Body of pancreas (tissue), 4 donors: ENCODE measurements at places on chromosomes 2 and 18.

GRCh38 chr2:1567556-1568344 lies 154.5 kb downstream of the TPO start:
- no peak overlapping the region for H3K27ac ChIP-seq
- H3K27me3 ChIP-seq = no peaks in the 10 kb centered on the region
- no peak overlapping the region for H3K4me3 ChIP-seq
- DNase-seq = no peak
- H3K36me3 ChIP-seq = no peaks in the 10 kb centered on the region

DNA sequence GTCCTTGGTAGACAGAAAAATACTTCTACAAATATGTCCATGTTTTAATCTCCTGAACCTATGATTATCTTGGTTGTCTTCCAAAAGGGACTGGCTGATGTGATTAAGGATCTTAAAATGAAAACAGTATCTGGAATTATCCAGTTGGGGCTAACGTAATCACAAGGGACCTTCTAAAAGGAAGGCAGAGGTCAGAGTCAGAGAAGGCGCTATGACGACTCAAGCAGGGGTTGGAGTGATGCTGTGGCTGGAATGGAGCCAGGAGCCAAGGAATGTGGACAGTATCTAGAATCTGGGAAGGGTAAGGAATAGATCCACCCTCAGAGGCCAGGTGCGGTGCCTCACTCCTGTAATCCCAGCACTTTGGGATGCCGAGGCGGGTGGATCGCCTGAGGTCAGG lies 4.2 kb upstream of the USP14 start:
- no peak overlapping the region for H3K4me3 ChIP-seq
- no peaks in the 10 kb centered on the region for H3K36me3 ChIP-seq
- peaks cover under 1% of the 10 kb centered on the region for H3K4me1 ChIP-seq
- no peaks in the 10 kb centered on the region for H3K27me3 ChIP-seq
- no peak for DNase-seq
- H3K27ac ChIP-seq = no peak overlapping the region

DNA sequence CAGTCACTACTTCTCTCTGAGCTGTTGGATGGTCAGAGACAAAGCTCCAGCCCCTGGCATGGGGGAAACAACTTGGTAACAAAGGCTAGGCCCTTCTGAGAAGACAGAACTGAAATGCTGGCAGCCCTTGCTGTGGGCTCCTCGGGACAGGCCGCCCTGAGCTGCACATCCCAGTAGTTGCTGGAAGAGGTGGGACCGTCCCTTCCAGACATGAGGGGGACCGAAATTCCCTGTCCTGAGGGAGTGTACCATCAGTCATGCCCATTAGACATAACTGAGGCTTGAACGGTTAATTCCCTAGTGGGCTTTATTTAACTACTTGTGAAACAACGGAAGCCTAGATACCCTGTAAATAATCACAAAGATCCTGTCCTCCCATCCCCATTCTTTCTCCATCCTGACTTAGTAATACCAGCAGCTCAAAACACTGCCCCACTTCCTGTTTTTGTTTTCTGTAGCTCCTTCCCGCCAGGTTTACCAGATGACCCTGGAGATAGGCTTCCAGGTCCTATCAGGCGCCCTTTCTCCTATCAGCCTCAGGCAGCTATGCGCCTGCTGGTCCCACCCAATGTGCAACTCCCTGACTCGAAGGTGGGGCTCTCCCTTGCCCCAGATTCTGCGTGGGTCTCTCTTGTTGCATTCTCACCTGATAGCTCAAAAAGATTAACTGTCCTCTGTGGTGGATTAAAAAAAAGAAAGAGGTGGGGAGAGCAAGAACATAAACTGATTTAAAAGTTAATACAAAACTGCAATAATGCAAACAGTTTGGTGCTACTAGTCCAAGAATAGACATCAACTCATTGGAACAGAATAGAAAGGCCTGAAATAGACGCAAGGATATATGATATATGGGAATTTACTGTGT lies 37.0 kb upstream of the NT5DC4 start:
- H3K4me3 ChIP-seq = no peak overlapping the region
- no peaks in the 10 kb centered on the region for H3K4me1 ChIP-seq
- no peaks in the 10 kb centered on the region for H3K36me3 ChIP-seq
- no peak overlapping the region for H3K27ac ChIP-seq
- no peaks in the 10 kb centered on the region for H3K27me3 ChIP-seq

GRCh38 chr2:104432991-104433390 lies 420.9 kb upstream of the POU3F3 start:
- no peak overlapping the region for H3K4me3 ChIP-seq
- H3K27me3 ChIP-seq = no peaks in the 10 kb centered on the region
- no peaks in the 10 kb centered on the region for H3K4me1 ChIP-seq
- H3K36me3 ChIP-seq = no peaks in the 10 kb centered on the region
- no peak for DNase-seq
- no peak overlapping the region for H3K27ac ChIP-seq

- H3K27ac ChIP-seq = no peak overlapping the region
- no peaks in the 10 kb centered on the region for H3K27me3 ChIP-seq
- DNase-seq = no peak
- H3K4me3 ChIP-seq = no peak overlapping the region
- H3K36me3 ChIP-seq = peaks cover 24% of the 10 kb centered on the region
Observed at GRCh38 chr2:127985026-127985734, 42.7 kb downstream of the SAP130 start.

DNA sequence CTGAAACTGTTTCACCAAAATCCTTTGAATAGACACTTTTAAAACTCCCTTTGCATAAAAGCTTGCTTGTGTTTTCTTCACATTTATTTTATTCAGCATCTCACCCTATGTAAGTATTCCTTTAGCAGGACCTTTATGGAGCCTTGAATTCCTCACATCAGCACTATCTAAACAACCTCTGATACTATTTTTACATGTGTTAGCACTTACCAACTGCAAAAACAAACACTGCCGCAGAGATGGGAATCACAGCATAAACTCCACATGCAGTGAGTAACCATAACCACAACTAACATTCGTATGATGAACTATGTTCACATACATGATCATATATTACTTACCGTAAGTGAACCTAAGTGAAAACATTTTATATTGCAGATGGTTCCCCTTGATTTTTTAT lies 15.4 kb downstream of the FBXO15 start:
- H3K27ac ChIP-seq = no peak overlapping the region
- no peak for DNase-seq
- H3K4me1 ChIP-seq = no peaks in the 10 kb centered on the region
- no peaks in the 10 kb centered on the region for H3K27me3 ChIP-seq
- H3K4me3 ChIP-seq = no peak overlapping the region

DNA sequence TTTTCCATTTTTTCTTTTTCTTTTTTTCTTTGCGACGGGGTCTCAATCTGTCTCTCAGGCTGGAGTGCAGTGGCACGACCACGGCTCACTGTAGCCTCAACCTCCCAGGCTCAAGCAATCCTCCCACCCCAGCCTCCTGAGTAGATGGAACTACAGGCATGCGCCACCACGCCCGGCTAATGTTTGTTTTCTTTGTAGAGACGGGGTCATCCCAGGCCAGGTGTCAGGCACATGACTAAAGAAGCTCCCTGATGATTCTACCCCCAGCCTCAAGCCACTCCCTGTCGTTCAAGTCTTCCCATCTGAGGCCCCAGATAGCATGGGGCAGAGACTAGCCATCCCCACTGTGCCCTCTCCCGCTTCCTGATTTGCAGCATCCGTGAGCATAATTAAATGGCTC lies 9.8 kb upstream of the FZD5 start:
- H3K27me3 ChIP-seq = no peaks in the 10 kb centered on the region
- H3K4me3 ChIP-seq = no peak overlapping the region
- no peak for DNase-seq
- H3K27ac ChIP-seq = no peak overlapping the region
- no peaks in the 10 kb centered on the region for H3K36me3 ChIP-seq
- H3K4me1 ChIP-seq = peaks cover 30% of the 10 kb centered on the region

DNA sequence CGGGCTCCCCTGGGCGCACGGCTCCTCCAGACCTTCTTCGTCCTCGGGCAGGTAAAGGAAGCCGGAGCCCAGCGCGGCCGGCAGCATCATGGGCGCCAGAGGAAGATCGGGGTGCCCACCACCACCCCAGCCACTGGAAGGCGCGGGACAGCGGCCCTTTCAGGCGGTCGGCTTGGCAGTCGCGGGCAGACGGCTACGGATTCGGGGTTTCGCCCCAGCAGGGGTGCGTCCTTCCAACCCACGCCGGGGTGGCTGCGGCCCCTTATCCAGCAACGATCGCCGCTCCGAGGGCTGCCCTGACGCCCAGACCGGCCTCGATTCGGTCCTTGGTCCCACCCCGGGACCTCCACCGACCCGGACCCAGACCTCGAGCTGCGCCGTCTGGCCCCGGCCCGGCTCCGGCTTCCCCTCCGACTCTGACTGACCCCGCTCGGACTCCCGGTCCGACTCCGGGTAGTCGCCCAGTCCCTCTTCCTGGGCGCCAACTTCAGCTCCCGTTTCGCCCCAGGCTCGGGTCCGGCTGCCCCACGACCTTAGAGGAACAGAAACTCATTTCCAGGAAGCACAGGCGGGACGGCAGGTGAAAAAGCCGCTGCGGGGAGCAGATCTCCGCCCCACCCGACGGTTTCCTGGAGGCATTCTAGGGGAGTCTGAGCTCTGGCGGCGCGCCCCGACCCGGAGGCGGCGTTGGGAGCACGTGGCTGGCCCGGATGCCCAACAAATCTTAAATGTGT lies 30.2 kb upstream of the SSB start:
- peaks cover 17% of the 10 kb centered on the region for H3K4me1 ChIP-seq
- no peak overlapping the region for H3K27ac ChIP-seq
- no peaks in the 10 kb centered on the region for H3K36me3 ChIP-seq
- H3K27me3 ChIP-seq = no peaks in the 10 kb centered on the region
- H3K4me3 ChIP-seq = no peak overlapping the region

GRCh38 chr2:79191816-79192215 lies 32.3 kb upstream of the REG3A start:
- no peak overlapping the region for H3K27ac ChIP-seq
- no peak overlapping the region for H3K4me3 ChIP-seq
- H3K27me3 ChIP-seq = no peaks in the 10 kb centered on the region
- H3K4me1 ChIP-seq = peaks cover 48% of the 10 kb centered on the region
- no peak for DNase-seq

- no peak overlapping the region for H3K4me3 ChIP-seq
Observed at GRCh38 chr2:202193881-202194353, 44.5 kb downstream of the SUMO1 start.

- DNase-seq = no peak
- H3K27me3 ChIP-seq = no peaks in the 10 kb centered on the region
- no peak overlapping the region for H3K4me3 ChIP-seq
- no peaks in the 10 kb centered on the region for H3K4me1 ChIP-seq
- H3K27ac ChIP-seq = no peak overlapping the region
Observed at GRCh38 chr2:9873337-9873736, 30.1 kb downstream of the TAF1B start.

- no peak overlapping the region for H3K27ac ChIP-seq
- H3K4me1 ChIP-seq = no peaks in the 10 kb centered on the region
- H3K27me3 ChIP-seq = no peaks in the 10 kb centered on the region
- no peaks in the 10 kb centered on the region for H3K36me3 ChIP-seq
Observed at GRCh38 chr2:26738481-26738880, 25.6 kb upstream of the SLC35F6 start.

DNA sequence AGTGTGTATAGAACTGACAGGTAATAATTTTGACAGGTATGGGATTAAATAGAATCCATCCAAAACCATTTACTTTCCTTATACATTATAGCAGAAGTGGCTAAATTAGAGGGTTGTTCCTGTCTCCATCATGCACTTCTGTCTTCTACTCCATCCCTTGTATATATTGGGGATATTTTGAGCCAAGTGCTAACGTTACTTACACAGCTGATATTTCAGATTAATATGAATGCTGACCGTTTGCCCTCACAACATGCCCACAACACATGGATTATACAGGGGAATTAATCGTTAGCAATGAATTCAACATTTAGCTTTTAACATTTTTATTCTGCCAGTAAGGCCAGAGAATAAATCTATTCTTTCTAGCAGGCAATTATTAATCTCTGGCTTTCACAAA lies 1125.0 kb upstream of the FAM98A start:
- no peaks in the 10 kb centered on the region for H3K27me3 ChIP-seq
- no peaks in the 10 kb centered on the region for H3K36me3 ChIP-seq
- no peak overlapping the region for H3K4me3 ChIP-seq
- H3K4me1 ChIP-seq = no peaks in the 10 kb centered on the region
- H3K27ac ChIP-seq = no peak overlapping the region
- DNase-seq = no peak

- no peaks in the 10 kb centered on the region for H3K4me1 ChIP-seq
- no peaks in the 10 kb centered on the region for H3K36me3 ChIP-seq
- H3K27ac ChIP-seq = no peak overlapping the region
- no peak for DNase-seq
Observed at GRCh38 chr2:217360111-217360510, 500.2 kb upstream of the TNP1 start.

- peaks cover 12% of the 10 kb centered on the region for H3K4me1 ChIP-seq
- no peaks in the 10 kb centered on the region for H3K27me3 ChIP-seq
- H3K27ac ChIP-seq = no peak overlapping the region
- no peak overlapping the region for H3K4me3 ChIP-seq
- DNase-seq = no peak
Observed at GRCh38 chr2:112661656-112662305, 16.0 kb downstream of the SLC20A1 start.

DNA sequence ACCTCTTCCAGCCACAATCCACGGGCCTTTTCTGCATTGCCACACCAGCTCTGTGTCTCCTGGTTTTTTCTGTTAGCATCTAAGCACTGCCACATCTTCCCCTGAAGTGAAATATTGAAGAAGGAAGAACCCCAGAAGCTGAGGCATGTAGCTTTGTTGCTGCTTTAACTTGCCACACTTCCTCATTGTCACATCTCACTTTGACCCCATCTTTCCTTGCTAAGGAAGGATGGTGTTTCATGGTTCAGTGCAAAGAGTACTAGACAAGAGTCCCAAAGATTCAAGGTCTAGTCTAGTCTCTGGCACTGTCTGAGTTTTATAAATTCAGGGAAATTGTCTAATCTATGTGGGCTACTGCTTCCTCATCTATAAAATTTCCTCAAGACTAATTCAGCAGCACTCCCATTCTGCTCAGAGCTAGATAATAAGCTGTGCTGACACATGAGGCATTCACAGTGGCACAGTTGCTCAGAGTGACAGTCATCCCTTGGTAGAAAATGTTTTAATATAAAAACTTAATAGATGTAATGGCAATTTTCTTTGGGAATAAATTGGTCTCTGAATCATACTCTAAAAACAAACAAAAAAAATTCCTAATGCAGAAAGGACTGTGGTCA lies 483.0 kb upstream of the ID2 start:
- H3K27me3 ChIP-seq = no peaks in the 10 kb centered on the region

GRCh38 chr2:20189299-20189931 lies 35.5 kb downstream of the SDC1 start:
- H3K27me3 ChIP-seq = no peaks in the 10 kb centered on the region
- no peak for DNase-seq
- H3K4me3 ChIP-seq = no peak overlapping the region
- H3K36me3 ChIP-seq = no peaks in the 10 kb centered on the region
- peaks cover 39% of the 10 kb centered on the region for H3K4me1 ChIP-seq

- H3K36me3 ChIP-seq = no peaks in the 10 kb centered on the region
- H3K27ac ChIP-seq = no peak overlapping the region
- DNase-seq = peak; percentile 59
- H3K27me3 ChIP-seq = no peaks in the 10 kb centered on the region
- peaks cover 19% of the 10 kb centered on the region for H3K4me1 ChIP-seq
Observed at GRCh38 chr2:235573331-235574221, 79.7 kb downstream of the AGAP1 start.

GRCh38 chr2:11370377-11371091 lies 26.1 kb upstream of the ROCK2 start:
- no peaks in the 10 kb centered on the region for H3K27me3 ChIP-seq
- no peak overlapping the region for H3K4me3 ChIP-seq
- H3K27ac ChIP-seq = no peak overlapping the region
- no peaks in the 10 kb centered on the region for H3K36me3 ChIP-seq
